ENCODE measurements at places on chromosomes 5 and 9.

GRCh38 chr9:119768266-119768665 lies 399.0 kb upstream of the BRINP1 start:
- no peak for DNase-seq

DNA sequence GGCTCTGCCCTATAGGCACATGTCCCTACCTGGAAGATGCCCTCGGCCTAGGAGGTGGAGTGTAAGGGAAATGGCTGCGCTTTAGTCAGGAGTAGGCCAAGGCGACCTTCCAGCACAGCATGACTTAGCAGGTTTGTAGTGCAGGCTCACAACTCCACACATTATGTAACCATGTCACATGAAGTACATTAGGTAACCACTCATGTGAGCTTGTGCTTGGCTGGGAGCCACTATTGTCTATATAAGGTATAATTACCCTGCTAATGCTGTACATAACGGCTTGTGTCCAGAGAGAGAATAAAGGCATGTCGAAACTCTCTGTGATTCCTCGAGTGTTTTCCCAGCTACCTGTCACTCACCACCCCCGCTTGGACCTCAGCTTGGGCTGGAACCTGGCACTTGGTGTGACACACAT lies 74.9 kb downstream of the CAMK4 start:
- no peak for DNase-seq

- DNase-seq, result no peak
Observed at GRCh38 chr5:3323144-3323543, 272.5 kb upstream of the IRX1 start.

- no peak for DNase-seq
Observed at GRCh38 chr5:130992095-130992494, 173.0 kb downstream of the HINT1 start.

DNA sequence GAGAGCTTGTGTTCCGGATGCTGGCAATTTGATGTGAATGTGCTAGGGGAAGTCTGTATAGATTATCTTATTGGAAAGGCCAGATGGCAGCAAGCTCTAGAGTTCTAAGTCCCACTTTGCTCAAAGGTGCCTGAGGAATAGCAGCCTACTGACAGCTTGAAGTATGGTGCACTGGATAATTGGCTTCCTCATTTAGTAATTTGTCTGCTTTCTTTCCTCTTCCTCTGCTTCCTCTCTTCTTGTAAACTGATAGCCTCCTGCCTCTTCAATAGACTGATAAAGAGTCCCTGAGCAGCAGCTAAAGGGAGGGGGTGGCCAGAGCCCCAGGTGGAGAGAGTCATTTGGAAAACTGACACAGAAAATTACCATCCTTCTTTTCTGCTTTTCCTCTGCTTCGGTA lies 177.3 kb downstream of the FGF1 start:
- no peak for DNase-seq

- DNase-seq, result no peak
Observed at GRCh38 chr9:115883467-115884329, 269.9 kb upstream of the PAPPA start.

DNA sequence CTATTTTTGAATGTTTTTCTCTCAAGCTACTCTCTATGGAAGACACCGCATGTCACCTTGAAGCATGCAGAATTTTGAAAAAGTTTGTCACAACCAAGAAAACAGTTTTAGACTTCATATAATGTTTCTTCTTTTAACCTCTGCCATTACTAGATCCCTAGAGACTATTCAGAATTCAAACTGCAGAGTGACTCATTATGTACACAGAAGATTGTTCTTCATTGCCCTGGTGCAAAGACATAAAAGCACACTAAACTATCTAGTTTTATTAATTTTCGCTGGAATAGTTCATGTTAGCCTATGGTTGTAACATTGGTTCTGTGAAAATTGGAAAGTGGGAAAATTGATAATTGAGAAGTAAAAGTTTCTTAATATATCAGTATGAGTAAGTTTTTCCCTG lies 18.4 kb downstream of the F2RL2 start:
- DNase-seq, result peak; percentile 41

- no peak for DNase-seq
Observed at GRCh38 chr9:131178382-131178781, 53.0 kb downstream of the NUP214 start.

DNA sequence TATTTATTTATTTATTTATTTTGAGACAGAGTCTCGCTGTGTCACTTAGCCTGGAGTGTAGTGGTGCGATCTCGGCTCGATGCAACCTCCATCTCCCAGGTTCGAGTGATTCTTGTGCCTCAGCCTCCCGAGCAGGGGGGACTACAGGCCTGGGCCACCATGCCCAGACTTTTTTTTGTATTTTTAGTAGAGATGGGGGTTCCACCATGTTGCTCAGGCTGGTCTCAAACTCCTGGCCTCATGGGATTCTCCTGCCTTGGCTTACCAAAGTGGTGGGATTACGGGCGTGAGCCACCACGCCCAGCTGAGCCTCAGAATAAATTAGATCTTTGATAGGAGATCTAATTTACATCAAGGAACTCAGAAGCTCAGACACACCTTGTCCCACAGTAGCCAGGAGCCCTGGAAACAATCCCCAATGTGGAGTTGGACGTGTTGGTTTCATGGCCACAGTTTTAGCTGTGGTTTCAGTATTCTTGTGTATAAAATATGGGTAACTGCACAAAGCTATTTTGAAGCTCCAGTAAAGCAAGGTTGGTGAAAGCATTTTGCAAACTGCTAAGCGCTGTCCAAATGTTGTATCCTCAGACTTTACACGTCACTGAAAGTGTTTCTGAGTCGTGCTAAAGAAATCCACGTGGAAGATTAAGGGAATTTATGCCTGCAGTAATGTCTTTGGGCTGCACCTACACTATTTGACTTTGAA lies 3.0 kb upstream of the HNRNPAB start:
- DNase-seq, result no peak

DNA sequence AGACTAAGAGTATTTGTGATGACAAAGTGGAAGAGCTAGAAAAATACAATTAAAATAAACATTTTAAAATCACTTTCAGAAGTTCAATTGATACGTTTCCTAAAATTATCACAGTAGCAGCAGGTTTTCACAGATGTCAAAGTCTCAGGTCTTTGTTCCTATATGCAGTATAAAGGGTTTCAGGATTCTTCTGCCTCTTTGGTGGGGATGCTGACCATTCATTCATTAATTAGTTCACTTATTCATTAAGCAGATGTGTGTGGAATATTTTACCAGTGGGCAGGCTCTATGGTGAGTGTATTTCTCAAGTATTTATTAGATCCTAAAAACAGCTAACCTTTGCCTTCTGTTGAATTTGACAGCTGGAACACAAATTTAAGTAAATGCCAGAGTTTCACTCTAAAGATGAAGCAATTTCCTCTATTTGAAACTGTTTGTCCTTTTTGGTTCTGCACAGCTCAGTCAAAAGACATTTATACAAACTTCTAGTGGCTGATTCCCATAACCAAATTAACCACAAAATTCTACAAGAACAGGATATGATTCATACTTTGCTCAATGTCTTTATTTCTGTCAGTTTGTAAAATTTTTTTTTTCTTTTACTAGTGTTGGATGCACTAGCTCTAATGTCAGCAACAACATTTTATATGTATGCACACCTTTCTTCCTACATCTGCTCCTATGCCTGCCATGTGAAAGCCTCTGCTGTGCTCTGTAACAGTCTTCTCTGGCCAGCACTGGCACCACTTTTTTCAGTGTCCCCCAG lies 75.9 kb upstream of the PRR16 start:
- DNase-seq, result peak; percentile 46

DNA sequence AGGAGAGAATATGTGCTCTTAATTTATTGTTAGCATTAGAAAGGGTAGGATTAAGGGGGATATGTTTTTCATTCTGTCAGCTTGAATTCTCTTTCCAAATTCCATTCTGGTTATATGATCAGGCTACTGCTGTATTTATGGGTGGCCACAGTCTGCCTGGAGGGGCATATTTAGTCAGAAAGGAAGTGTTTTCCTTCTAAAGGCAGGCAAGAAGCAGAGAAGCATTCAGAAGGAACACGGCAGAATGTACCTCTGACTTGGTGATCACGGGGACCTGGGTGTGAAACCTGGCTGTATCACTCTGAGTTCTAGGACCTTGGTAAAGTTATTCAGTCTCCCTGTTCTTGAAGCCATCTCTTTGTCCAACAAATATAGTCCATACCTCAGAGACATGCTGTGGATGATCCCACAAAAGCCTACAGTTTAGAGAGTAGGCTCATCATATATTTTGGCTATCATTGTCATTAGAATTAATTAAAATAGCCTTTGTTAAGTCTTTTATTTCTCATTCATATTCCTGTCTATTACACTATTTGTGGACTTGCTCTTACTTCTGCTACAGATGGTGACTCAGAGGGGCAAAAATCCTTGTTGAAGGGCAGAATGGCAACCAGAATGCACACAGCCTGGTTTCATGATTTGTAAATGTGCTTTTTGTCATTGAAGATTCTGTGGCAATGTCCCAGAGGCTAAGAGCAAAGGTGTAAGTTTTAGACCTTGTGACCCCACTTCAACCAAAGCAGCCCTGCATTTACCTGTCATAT lies 2.7 kb downstream of the TNC start:
- no peak for DNase-seq

GRCh38 chr5:159449925-159450324 lies 119.6 kb upstream of the IL12B start:
- no peak for DNase-seq

DNA sequence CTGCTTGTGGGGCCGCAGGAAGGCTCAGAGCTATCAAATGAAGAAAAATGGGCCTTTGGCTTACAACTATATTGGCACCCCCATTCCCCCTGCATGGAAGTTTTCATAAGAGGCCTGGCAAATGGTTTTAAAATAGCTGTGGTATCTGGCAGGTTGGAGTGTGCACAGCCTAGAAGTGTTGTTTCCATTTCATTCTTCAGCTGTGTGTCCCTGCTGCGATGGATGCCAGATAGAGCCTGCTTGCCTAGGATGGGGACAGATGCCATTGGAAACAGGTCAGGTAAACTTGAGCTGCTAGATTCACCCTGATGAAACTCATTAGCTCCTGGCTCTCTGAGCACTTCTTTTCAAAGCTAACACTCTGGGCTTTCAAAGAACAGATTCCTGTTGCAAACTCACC lies 183.3 kb downstream of the IRX1 start:
- DNase-seq, result no peak

- no peak for DNase-seq
Observed at GRCh38 chr9:76218117-76218885, 175.9 kb downstream of the RFK start.

DNA sequence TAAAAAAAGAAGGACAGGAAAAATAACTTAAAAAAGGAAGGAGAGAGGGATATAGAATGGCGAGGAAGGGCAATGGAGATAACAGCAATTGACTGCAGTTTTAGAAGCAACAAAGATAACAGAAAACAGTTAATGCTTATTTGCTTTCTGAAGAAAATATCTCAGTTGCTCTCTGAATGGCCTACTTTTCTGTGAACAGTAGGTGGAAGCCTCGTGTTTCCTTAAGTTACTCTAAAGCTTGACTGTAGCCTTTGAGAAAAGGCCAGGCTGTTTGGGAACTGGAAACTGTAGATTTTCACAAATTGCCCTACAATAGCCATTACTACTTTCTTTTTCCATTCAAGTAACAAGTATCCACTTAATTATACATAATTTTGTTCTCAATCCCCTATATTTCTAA lies 404.5 kb downstream of the YTHDC2 start:
- no peak for DNase-seq

GRCh38 chr5:9784231-9784630 lies 154.1 kb upstream of the TAS2R1 start:
- no peak for DNase-seq

GRCh38 chr5:158376679-158377078 lies 517.7 kb upstream of the CLINT1 start:
- DNase-seq, result no peak

DNA sequence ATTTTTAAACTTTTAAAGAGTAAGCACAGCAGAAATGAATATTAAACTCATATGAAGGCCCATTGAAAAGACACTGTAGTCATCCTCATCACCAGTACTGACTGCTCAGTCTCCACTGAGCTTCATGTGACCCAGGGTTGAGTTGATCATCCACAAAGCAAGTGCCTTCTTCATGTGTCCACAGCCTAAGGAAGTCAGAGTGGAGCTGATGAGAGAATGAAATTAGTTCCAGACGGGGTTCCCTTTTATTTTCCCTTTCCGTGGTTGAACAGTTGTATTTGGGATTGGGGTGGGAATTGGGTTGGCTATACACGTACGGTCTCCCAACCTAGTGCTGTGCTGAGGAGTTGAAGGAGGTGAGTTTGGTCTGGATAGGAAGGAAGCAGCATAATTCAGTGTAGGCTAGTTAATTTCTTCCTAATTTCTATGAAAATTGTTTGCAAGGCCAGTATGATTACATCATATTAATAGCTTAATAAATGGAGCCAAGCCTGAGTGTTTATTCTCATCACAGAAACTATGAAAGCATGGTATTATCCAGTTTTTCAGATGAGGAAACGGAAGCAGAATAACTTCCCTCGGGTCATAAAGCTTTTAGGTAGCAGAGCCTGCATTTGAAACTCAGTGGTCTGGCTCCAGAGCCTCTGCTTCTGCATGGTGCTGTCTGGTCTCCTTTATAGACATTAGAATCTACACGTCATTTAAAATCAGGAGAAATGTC lies 103.9 kb upstream of the DMRT1 start:
- DNase-seq, result no peak

GRCh38 chr5:38905516-38905915 lies 59.7 kb downstream of the OSMR start:
- no peak for DNase-seq

GRCh38 chr9:125202846-125203618 lies 2.7 kb downstream of the RABEPK start:
- DNase-seq, result no peak

DNA sequence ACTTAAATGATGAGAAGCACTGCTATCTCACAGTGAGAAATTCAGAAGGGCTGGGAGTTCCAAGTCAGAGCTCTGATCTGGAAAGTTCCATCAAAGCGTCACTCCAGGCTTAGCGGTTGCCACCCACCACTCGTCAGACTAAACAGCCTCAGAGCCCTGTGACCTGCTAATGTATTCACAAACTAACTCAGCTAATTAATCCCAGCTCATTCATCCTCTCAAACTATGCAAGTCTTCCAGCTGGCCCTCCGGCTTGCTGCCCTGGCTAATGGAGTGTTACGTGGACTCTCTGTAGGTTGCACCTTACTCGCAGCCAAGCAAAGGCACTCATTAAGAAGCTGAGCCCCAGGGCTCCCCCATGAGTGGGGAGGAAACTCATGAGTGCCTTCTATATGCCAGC lies 82.2 kb upstream of the GABRP start:
- no peak for DNase-seq

GRCh38 chr9:13002740-13003139 lies 227.9 kb downstream of the LURAP1L start:
- no peak for DNase-seq

Data from smooth muscle cell of the brain vasculature (primary cell).